ENCODE measurements at places on chromosomes 4 and X. TPM values are rescaled to one million over a fixed set of nuclear protein-coding genes. Genes with fewer than 3 reads are reported as not detected.

Gene RIPPLY1
- not detected for total RNA-seq

- DNase-seq, result no peak
Measured at GRCh38 chrX:40170830-40171512, 73.2 kb upstream of the BCOR start.

- DNase-seq, result no peak
Measured at GRCh38 chr4:89878611-89879010, 16.0 kb upstream of the MMRN1 start.

GRCh38 chr4:79334783-79335182, 8.9 kb upstream of the NAA11 start:
- no peak for DNase-seq

DNA sequence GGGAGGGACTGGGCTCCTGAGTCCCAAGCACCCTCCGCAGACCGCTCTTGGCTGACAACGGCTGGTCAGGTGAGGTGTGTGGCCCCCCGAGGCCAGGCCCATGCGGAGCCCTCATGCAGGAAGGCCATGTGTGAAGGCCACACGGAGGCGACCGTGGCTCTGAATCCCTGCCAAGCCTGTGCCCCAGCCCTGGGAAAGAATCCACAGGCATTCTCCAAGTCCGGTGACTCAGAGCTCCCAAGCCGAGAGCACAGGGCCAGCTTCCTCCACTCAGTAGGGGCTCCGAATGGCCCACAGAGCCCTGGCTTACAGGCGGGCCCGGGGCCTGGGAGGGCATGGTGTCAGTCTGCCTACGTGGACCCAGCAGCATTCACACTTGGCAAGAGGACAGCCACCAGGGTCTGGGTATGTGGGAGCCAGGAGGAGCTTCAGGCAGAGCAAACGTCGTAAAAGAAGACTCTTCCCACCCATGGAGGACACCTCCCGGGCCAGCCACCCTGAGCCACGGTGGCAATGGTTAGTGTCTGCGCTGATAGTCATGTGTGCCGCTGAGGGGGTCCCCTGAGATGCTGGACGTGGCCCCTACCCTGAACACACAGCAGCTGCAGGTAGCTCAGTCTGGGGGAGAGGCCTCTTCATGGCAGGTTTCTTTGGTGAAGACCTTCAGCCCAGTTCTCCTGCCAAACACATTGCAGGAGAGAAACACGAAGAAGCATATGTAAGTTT, 105.7 kb downstream of the PSAPL1 start:
- no peak for DNase-seq

Gene SMIM43
- not detected for total RNA-seq

- no peak for DNase-seq
Measured at GRCh38 chr4:80446664-80447063, 111.1 kb downstream of the CFAP299 start.

Gene MAGEB1
- not detected for total RNA-seq

- no peak for DNase-seq
Measured at GRCh38 chr4:76257824-76258223, 6.3 kb downstream of the FAM47E start.

DNA sequence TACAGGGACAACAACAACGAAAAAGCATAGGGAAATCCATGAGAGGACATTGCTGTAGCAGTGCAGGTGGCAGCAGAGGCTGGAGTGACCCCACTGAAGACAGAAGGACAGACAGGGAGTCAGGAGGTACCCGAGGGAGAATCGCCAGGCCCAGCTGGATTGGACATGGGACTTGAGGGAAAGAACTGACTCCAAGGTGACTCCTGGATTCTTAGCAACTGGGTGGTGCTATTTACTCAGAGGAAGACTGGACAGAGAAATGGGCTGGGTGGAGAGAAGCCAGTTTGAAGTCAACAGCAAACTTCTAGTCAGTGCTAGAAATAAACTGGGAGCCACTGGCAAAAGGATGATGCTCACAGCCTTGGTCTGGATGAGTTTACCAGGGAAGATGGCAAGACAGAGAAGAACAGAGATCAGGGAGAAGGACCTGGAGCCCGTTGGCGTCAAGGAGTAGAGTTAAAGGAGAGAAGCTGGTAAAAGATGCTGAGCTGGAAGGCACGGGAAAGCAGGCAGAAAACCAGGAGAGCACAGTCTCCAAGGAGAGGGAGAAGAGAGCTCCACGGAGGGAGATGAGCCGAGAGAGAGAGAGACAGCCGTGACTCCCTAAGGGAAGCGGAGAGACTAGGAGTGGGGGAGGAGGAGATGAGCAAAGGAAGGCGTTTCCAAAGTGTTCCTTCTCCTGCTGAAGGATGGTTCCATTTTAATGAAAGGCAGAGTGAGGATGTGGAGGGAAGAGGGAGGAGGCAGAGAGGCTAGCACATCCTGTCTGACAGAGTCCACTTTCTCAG, 119.4 kb downstream of the AFAP1 start:
- DNase-seq, result no peak

GRCh38 chr4:149835280-149835679, 19.6 kb upstream of the IQCM start:
- no peak for DNase-seq

DNA sequence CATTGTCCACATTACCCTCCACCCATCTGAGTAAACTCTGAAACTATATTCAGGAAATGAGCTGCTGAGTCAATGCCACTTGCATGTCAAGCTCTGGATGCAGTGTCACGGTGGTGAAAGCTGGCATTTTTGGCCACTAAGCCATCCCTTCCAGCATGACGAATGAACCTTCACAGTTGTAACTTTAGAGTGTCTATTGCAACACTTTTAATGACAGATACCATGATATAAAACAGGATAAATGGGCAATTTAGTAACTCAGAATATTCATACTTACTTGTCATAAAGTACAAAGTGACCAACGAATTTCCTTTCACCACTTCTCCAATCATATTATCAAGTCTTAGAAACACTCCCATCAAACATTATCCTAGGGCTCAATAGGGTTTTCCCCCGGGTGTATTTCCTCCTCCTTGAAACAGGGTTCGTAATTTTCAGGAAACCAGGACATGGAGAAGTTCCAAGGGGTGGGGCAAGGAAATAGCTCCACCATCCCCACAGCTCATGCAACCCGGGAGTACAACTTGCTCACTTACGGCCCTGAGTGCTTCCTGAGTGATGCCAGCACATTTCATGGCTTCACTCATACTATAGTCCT, 73.1 kb downstream of the MTHFD2L start:
- peak; percentile 64 for DNase-seq

DNA sequence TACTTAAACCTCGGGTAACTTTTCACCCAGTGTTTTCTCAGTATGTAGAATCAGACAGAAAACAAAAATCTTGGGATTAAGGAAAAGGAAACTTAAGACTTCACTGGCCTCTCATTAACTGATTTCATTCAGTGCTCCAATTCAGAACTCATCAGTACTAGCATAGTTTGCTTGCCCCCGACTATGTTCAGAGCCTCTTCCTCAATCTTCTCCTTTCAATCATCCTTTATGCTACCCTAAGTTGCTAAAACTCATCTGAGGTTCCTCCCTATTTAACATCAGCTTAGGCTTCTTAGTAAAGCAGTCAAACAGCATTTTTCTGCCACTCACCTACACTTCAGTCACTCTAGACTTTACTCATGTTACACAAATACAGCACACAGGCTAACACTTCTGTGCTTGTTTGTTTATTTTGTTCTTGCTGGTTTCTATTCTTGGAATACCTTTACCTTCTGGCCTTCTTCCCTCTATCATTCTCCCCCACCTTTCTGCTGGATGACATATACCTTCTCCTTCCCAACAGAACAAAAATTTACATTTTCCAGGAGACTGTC, 163.0 kb upstream of the TLL1 start:
- DNase-seq, result no peak

Gene TMPRSS11A
- not detected for total RNA-seq

DNA sequence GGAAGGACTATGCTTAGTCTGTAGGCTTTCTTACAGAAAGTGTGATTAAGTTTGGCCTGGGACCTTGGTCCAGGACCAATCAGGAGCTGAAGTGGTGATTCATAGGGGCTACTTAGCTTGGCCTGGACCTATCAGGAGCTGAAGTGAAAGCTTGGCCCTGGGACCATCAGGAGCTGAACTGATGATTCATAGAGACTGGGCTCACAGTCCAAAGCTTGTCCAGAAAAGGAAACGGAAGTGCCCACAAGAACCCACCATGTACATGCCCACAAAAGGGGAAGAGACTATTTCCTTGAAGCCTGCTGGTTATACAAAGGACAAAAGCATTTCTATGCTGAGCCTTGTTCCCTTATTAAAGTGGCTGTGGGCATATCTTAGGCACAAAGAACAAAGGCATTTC, 12.6 kb downstream of the TENT5D start:
- no peak for DNase-seq

DNA sequence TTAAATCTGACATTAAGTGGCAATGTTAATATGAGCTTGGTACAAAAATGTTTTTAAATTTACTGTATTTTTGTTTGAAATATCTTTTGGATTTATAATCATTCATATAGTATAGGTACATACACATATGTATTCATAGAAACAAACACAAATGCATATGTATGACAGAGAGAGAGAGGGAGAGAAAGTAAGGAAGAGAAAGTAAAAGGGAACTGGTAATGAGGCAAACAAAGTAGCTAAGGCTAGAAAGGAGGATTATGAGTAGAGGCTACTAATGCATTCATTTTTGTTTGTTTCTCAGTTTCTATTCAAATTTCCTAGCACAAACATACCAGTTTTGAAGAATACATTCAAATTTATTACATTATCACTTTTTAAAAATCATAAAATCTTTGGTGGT, 132.4 kb downstream of the GLRA3 start:
- DNase-seq, result no peak

Gene NAP1L2
- total RNA-seq, result 2.0 TPM

GRCh38 chrX:50988649-50989048, 78.1 kb downstream of the BMP15 start:
- DNase-seq, result no peak
